ENCODE measurements at places on chromosomes 13 and 19.

- no peak for DNase-seq
These were observed 333.7 kb upstream of the NBEA start for GRCh38 chr13:34608331-34608730.

- DNase-seq, result no peak
These were observed 94.3 kb upstream of the NBEA start for GRCh38 chr13:34847766-34848165.

GRCh38 chr13:76331943-76332712 is 554.1 kb downstream of the KCTD12 start:
- peak; percentile 47 for DNase-seq

DNA sequence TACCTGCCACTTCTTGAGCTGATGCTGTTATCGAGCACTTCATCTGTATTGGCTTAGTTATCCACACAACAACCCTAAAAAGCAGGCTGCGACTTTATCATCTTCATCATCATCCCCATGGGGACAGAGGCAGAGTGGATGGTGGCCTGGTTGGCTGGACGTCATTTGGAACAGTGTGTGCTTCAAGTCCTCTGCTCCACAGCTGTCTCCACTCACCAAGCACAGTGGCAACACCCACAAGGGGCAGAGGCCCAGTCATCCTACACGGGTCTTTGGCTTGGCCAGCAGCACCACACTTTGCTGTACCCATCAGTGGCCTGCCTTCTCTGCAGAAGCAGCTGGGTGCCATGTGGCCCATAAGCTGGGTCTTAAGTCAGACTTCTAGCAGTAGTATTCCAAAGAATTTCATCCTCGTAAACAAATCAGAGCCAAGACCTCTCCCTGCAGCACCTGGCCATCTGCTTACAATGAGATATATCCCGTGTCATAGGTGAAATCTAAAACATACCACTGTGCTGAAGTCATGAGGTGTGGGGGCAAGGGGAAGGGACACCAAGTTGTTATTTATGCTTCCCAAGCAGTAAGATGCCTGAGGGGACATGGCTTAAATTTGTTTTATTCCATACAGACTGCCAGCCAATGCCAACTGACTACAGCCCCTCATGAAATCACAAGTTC is 47.9 kb upstream of the EPHX3 start:
- DNase-seq, result no peak

DNA sequence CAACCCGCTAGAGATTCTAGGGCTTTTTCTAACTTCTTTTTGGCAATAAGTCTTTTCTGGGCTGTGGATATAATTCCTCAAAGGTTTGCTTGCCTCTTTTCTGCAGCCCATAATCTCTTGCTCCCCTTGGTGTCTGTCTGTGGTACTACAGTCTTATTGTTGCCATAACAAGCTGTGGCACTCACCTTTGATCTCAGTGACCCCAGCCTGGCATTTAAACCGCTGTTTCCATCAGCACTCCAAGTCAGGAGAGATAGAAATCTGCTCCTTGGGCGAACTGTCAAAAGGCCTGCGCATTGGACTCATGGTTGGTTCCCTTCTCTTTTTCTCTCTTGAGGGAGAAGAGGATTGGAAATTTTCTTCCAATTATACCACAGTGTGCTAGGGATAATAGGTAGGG is 14.5 kb upstream of the MPHOSPH8 start:
- DNase-seq, result peak; percentile 39

GRCh38 chr19:23286477-23286876 is 36.3 kb upstream of the ZNF724 start:
- no peak for DNase-seq

GRCh38 chr13:114081761-114082681 is 50.4 kb downstream of the RASA3 start:
- DNase-seq, result no peak

DNA sequence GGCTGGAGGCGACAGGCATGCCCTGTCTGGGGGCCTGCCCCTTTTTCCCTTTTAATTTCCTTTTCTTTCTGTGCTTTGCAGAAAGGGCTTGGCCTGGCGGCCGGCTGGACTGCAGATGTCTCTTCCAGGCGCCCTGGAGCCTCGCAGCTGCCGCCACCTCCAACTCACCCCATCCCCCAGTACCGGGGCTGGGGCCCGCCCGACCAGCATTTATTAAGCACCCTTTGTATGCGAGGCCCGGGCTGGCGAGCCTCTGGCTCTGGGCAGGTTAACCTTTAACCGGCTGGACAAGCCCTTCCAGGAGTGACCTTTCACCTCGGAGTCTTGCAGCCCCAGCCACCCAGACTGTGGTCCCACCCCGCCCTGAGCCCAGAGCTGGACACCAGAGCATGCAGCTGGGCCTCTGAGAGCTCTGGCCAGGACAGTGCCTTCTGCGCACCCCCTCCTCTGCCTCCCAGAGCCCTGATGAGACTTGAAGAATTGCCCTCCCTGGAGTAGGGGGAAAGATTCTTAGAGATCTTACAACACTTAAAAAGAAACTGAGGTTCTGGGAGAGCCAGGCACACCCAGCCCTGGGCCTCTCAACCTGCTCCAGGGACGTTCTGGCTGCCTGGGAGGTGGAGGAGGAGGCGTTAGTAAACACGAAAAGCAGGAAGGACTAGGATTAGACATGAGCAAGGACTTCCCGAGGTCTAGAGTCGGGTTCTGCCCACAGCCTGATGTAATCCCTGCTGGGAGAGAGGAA is 1.1 kb upstream of the NR2F6 start:
- no peak for DNase-seq

- DNase-seq, result no peak
These were observed 124.4 kb upstream of the SPATA13 start for GRCh38 chr13:24036115-24036514.

DNA sequence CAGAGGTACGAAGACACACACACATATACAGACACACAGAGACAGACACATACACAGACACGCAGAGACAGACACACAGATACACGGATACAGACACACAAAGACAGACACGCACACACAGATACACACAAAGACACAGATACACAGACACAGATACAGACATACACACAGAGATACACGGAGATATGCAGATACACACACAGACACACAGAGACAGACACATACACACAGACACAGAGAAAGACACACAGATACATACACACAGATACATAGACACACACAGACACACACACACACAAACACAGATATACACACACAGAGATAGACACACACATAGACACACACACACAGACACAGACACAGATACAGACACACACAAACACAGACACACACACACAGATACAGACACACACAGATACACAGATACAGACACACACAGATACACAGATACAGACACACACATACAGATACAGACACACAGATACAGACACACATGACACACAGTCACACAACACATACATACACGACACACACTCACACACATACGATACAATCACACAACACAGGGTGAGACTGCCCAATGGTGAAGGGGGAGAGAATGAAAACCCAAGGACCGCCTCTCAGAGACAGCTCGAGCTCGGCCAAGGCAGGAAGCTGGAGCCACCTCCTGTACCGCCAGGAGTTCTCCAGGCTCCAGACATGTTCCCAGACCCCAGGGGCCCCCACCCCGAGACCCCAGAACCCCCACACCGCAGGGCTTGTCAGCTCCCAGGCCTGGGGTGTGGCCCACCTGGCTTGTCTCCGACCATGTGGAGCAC is 8.8 kb upstream of the CCER2 start:
- DNase-seq, result no peak

DNA sequence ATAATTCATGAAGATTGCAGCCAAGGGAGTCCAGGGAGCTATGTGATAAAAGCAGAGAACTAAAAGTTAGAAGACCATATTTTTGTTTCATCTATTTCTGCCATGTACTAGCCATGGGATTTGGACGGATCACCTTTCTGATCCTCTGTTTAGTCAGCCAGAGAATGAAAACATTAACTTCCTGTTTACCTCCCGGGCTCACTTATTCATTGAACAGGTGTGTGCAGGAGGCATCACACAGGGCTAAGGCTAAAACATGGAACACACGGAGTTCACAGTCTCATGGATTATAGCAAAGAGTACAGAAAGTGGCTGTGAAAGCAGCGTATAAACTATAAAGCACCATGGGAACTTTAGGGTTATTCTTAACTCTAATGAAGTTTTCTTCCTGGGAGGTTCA is 96.8 kb downstream of the GPR12 start:
- DNase-seq, result no peak

DNA sequence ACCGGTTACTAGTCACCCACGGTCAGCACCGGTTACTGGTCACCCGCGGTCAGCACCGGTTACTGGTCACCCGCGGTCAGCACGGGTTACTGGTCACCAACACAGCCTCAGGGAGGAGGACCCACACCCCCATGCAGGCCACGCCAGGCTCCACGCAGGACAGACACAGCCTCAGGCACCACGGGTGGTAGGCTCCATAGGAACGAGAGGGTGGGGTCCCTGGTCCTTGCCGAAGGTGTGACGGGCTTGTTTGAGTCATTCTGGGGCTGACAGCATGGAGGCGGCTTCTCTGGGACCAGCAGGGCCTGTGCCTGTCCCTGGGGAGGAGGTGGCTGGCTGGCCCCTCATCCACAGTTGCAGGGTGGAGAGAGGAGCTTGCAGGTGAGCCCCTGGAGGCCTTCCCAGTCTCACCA is 122.8 kb upstream of the SOX1 start:
- DNase-seq, result no peak

GRCh38 chr13:46996316-46997030 is 99.6 kb upstream of the HTR2A start:
- no peak for DNase-seq

DNA sequence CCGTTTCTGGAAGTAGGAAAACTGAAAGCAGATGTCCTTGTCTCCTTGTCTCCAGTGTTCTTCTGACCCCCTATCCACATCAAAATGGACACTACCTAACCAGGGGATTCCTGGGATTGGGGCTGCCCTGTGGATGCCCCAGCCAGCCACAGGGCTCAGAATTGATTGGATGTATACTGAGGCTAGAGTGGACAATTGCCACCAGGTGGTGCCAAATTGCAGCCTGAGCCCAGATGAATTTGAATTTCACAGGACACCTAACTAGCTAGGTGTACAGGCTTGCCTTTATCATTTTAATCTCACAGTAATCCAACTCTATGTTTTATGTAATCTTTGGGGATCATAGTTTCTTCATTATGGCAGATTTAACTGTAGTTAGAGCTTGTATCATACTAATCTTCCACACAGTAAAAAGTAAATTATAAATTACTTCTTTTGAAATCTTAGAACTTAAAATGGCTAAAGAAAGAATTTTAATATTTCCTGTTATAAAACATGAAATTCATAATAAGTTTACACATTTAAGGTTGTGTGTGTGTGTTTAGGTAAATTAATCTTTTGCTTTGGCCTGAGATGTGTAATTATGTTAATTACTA is 58.0 kb downstream of the PIBF1 start:
- DNase-seq, result peak; percentile 44

- peak; percentile 91 for DNase-seq
These were observed 17.9 kb upstream of the EPHX3 start for GRCh38 chr19:15249972-15250639.

- peak; percentile 33 for DNase-seq
These were observed 84.5 kb downstream of the MBNL2 start for GRCh38 chr13:97306645-97307044.

GRCh38 chr19:38912600-38913514 is 871 bp upstream of the CCER2 start:
- no peak for DNase-seq

DNA sequence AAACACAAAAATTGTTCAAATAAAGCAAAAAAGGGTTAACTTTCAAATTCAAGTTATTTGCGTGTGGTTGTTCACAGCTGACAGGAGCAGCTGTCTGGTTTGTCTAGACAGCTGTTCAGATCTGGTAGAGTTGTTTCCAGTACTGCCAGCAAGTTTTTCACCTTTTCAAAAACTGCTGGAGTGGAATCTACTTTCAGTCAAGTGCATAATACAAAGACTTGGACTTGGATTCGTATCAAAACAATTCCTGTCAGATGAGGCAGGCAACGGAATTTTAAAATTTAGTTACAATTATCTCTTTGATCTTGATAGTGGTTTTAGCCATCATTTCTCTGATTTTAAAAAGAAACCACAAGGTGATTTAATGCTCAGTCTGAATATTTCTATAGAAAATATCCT is 51.7 kb upstream of the EEF1AKMT1 start:
- no peak for DNase-seq

Data from brain microvascular endothelial cell (primary cell).